Activated T-helper 1 cell treated with Interleukin-2 at 50 U/mL for 16 hours (primary cell): ENCODE measurements at places on chromosomes 5 and 9.

DNA sequence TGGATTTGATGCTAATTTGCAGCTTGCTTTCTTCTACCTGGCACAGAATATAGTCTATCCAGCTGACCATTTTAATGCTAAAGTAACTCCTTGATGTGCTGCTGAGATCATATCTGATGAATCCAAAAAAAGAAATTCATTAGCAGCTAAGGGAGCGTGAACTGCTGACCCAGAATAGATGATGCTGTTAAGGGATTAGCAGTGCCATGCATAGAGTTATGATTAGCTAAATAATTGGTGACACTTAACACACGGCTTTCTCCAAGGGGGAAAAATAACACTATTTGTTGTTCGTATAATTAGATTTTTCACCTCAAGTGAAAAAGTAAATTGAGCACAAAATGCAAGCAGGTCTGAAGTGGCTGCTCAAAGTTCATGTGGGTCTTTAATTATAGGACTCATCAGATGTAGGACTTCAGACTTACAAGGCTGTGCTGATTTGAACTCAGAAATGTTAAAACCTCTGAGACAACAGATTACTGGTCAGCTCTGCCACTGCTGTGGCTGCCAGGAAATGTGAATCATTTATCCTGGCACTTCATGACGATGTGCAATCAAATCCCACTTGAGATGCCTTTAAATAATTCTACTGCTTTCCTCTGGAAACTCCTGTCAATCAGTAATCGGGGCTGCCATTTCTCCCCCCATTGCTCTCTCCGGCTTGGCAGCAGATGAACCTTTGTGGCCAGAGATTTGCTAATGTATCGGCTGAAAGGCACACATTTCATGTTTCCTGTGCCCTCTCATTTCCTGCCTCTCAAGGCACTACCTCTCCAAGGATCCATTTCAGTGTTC, 291.6 kb upstream of the C9orf72 start:
- no peak for DNase-seq

DNA sequence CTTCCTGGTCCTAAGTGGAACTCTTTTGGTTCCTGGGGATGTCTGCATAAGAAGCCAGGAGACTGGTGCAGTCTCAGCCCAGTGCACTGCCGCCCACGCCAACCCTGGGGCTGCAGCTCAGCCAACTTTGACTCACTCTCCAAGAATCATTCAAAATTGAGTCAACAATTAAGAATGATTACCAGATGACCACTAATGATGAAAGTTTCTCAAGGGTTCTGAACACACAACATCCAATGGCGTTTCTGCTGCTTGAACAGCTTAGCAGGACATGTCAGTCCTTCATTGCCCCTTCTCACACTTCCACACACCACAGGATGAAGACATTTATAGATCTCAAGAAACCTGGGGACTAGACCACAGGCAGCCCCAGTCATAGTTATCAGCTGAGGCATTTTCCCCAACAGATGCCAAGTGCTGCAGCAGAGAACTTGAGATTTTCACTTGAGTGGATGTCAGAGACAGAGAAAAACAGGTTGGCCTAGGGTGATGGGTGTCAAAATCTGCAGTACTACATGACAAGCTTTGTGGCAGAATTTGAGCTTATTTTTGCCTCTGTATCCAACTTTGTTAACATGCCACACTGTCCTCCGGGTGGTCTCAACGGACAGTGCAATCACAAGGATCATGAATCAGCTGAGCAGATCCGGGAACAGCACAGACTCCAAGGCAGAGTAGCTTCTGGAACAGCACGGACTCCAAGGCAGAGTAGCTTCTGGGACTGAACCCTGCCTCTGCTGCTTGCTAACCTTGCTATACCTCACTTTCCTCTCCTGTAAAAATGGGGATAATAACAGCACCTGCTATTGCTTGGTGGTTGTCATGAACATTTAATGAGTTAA, 356.1 kb downstream of the SPOCK1 start:
- no peak for DNase-seq

GRCh38 chr9:100698945-100699344, 121.1 kb downstream of the CAVIN4 start:
- DNase-seq = no peak

DNA sequence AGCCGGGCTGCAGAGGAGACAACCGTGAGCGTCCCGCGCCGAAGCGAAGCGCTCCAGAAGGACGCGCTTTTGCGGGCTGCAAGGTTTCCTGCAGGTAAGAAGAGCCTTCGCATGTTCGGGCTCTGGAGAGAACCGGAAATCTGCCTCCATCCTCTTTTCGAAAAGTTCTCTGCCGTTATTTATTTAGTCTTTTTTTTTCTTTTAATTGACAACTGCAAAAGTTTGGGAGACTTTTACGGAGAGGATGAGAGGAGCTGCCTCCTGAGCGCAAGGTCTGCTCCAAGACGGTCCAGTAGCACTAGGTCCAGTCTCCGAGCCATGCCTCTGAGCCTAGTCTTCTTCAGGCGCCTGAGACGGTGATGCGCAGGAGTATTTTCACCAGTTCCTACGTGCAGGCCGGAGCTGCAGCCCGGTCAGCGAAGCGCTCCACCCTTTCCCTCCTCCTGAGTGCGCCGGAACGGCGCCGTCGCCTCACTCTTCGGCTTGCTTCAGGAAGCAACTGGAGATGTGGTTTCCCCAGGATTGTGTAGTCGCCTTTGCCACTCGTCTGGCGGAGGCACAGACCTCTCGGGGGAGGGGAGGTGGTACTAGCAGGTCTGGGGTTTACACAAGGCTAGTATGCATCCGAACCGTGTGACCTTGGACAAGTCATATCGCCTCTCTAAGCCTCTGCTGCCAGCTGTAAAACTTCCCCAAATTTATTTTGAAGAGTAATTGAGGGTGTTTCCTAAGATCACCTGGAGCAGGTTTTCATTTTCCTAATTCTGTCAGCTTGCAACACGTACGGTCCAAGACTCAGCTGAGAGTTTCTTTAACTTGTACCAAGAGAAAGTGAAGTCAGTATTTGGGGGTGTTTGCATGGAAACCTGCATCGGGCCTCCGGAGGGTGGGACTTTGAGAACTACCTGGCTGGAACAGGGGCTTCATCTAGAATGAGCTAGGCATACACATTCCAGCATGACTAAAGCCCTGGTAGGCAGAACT, 4.5 kb downstream of the POU4F3 start:
- no peak for DNase-seq

- no peak for DNase-seq
These were observed 145.4 kb downstream of the DENND1A start for GRCh38 chr9:123784518-123784917.

- DNase-seq = no peak
These were observed 114.5 kb downstream of the RXRA start for GRCh38 chr9:134440636-134441226.

DNA sequence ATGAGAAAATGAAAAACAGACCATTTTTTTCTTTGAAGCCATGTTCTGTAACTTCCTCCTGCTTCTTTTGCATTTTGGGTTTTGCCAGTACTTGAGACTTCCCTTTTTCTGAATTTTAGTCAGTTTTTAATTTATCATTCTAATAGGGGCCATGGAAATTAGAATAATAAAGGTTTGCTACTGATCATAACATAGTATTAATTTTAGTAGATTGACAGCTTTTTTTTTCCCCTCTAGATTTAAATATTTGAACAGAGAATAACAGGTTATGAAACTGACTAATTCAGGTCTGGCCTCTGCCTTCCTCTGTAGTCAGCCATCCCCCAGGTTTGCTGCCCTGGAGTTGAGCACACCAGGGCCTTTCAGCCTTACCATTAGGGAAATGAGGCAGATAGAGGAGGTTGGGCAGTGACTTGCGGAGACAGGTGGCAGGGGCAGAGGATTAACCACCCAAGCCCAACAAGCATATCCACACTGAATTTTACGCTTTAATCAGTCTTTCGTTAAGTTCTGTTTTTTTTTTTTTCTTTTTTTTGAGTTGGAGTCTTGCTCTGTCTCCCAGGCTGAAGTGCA, 80.1 kb upstream of the TNFAIP8 start:
- no peak for DNase-seq

GRCh38 chr5:6328173-6328572, 50.2 kb downstream of the MED10 start:
- DNase-seq = no peak

- DNase-seq = no peak
These were observed 382.6 kb downstream of the ADGRV1 start for GRCh38 chr5:90941002-90941720.

GRCh38 chr5:141560151-141560550, 58.6 kb downstream of the DIAPH1 start:
- DNase-seq = no peak

DNA sequence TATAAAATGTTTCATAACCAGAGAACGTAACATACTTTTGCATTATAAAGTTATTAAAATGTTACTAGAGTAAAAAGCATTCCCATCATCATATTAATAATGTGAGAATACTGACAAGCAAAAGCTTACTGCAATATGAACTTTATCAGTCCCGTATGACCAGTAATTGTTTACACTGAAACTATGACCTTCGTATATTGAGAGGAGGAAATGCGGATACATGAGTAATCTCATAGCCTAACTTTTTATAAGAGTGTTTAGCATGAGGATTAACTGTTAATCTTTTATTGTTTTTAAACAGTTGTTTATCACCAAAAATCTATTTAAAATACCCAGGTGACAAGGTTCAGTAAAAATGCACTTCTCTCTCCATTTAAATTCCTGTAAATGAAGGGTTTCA, 272.4 kb downstream of the SLF1 start:
- DNase-seq = no peak

DNA sequence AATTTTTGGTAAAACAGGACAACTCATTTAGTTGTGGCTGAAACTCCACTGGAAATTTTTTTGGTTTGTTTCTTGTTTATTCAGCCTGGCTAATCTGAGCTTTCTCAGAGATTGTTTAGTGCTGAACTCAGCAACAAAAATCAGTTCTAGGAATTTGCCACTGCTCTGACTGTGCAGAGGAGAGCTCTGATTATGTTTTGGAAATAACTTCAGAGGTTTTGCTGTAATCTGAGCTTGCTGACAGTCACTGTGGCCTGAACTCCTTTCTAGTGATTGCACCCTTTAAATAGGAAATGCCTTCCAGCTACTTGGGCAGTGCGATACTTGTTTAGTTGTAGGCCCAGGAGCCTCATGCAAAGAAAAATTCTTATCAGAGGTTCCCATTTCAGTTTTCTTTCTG, 60.2 kb downstream of the OSTF1 start:
- no peak for DNase-seq

DNA sequence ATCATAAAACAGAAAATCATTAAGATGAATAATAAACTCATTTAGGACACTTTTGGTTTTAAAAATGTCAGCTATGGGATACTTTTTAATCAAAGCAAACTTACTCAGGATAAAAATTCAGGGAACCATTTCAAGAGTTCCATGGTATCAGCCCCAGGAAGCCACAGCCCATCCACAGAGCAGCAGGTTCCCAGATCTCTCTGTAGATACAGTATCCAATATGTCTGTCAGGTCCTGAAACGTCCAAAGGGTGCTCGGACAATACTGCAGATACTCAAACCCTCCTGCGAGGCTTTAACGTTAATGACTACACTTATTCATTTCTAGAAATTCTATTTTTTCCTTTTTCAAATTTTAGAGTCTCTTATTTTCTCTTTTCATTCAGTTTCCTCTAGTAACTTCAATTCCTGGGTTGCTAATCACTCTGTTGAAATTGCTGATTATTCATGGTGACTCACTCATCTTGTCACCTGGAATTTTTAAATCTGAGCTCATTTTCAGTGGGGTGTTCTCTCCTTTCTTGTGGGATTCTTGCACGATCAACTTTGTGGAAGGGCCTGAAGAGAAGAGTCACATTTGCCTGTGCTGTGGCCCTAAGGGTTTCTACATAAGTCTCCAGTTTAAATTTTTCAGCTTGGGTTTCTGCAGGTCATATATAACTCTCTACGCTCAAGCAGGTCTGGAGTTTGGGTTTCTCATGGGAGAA, 435.8 kb downstream of the CTNND2 start:
- no peak for DNase-seq

DNA sequence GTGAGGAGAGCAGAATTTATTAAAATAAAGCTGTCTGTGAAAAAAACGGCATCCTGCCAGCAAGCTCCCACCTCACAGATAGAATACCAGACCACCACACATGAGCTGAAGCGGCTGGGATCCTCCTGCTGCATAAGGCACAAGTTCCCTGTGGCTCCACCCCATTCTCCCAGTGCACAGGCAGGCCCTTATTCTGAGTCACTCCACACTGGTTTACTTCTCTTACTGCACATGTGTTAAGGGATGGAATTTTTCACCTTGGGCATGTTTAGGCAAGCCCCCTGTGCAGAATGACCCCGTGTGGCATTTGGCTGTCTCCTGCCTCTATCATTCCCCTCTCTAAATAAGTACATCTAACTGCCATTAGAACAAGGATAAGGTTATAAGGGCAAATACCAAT, 115.0 kb upstream of the ELAVL2 start:
- DNase-seq = no peak

- no peak for DNase-seq
These were observed 30.7 kb upstream of the TNPO1 start for GRCh38 chr5:72785801-72786200.

GRCh38 chr9:126523611-126524111, 90.1 kb upstream of the LMX1B start:
- no peak for DNase-seq
